ENCODE measurements at places on chromosomes 2 and 18. TPM values are rescaled to one million over a fixed set of nuclear protein-coding genes. Genes with fewer than 3 reads are reported as not detected.

The REG3G gene
- total RNA-seq = not detected

The GALNT13 gene
- total RNA-seq = 0.18 TPM

The PDE1A gene
- 11.2 TPM for total RNA-seq

The GALNT5 gene
- 4.3 TPM for total RNA-seq

The RBKS gene
- total RNA-seq = 7.3 TPM

The ASB18 gene
- total RNA-seq = not detected

The FBLN7 gene
- total RNA-seq = not detected

The TLX2 gene
- not detected for total RNA-seq

The SERPINB12 gene
- total RNA-seq = not detected

The TUBB6 gene
- 878 TPM for total RNA-seq

The TUBA3E gene
- not detected for total RNA-seq

The SPDYA gene
- total RNA-seq = under 0.01 TPM
